ENCODE measurements at places on chromosomes 6 and 20.

GRCh38 chr6:88983532-88983931, 20.1 kb upstream of the RNGTT start:
- no peak for DNase-seq

DNA sequence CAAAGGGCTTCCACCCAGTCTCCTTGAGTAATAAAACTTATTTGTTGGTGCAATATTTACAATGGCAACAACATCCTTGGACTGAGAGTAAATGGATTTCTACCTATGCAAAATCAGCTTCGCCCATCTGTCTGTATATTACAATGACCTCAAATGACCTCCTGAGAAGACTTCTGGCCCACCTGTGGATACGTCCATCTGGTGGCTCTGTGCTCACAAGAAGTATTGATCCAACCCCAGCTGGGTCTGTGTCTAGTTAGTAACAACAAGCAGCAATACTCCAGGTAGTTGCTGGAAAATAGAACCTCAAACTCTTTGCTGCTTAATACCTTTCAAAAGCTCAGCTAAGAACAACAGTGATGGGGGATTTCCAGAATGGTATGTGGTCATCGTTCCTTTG, 34.7 kb upstream of the GSTA4 start:
- no peak for DNase-seq

GRCh38 chr20:17406051-17406590, 125.1 kb downstream of the BFSP1 start:
- no peak for DNase-seq

- DNase-seq: no peak
These were observed 146.2 kb upstream of the ECI2 start for GRCh38 chr6:4281341-4282293.

DNA sequence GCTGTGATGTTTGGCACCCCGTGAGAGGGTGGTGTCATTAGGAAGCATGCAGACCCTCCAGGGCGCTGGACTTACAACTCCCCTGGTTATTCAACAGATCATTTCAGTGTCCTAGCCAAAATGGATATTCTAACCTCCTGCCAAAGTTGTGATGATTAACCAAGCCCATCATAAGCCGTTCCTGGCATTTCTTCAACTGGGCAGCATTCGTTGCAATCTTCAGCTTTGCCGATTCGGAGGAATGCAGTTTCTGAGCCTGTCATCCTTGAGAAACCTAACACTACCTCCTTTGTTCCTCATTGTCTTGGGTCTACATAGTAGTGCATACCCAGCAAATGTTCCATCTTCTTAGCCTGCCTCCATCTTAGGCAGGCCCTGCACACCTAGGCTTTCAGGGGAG, 79.2 kb upstream of the MAP3K4 start:
- DNase-seq: no peak

GRCh38 chr6:73177221-73177944, 47.9 kb downstream of the KHDC1L start:
- no peak for DNase-seq

GRCh38 chr6:95478941-95479340, 98.4 kb upstream of the MANEA start:
- no peak for DNase-seq

DNA sequence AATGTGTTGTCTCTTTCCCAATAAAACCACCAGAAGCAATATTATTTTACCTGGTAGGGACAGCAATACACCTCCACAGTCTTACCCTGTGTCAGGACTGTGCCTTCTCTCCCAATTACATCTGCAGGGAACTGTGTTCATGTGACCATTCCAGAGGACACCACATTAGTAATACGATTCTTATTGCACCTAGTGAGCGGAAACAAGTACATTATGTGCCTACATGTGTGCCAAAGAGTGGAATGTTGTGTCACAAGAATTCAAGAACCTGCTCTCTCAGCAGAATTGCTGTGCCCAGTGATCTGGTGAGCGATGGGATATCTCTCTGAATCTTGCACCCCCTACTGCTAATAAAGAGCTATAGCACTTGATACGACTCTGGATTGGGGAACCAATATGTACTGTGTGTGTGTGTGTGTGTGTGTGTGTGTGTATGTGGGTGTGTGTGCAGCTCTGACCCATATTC, 57.4 kb upstream of the FOXC1 start:
- no peak for DNase-seq

GRCh38 chr6:142605922-142606485, 304.2 kb downstream of the ADGRG6 start:
- peak; percentile 38 for DNase-seq

- DNase-seq: no peak
These were observed 6.0 kb downstream of the NUS1 start for GRCh38 chr6:117681162-117681741.

DNA sequence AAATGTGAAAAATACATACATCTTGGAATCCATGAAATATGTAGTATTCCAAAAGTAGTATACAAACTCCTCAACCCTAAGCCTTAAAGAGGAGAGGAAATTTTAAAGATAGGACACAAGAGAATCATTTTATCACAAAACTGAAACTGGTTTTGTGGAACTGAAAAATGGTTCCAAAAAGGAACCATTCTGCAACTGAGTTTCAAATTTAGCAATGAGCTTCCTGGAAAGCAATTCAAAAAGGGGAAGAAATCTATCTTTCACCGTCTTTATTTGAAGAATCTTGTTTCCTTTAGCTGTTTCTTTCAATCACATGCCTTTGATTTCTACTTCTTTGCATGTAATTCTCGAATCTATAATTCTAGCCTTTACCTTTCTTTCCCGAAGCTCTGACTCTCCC, 32.2 kb upstream of the LAMP5 start:
- DNase-seq: no peak

- DNase-seq: no peak
These were observed 4.7 kb downstream of the ADRM1 start for GRCh38 chr20:62307226-62308101.

GRCh38 chr6:470051-470900, 78.7 kb downstream of the IRF4 start:
- no peak for DNase-seq

DNA sequence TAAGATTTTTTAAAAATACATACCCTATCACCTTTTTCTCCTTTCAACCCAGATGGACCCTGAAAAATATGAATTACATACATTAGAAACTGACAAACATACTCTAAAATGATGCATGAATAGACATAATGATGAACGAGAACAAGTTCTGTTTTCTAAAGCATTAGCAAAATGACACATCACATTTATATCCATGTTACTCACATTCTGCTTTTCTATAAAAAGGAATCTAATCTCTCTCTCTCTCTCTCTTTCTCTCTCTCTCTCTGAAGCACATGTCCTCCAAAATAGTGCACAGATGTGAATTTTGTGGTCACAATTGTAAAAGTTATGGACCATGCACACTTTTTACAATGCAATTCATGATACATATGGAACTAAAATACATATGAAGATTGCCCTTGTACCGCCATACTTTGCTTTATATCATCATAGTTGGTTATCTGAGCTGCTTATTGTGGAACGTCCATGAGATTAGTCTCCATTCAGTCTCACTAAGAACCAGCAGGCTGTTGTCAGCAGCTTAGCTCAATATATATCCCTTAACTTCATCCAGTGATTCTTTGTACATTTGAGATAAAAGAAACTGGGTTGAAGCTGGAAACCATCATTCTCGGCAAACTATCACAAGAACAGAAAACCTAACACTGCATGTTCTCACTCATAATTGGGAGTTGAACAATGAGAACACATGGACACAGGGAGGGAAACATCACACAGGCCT, 114.2 kb downstream of the COL12A1 start:
- DNase-seq: no peak

GRCh38 chr6:11700118-11700718, 78.4 kb downstream of the ADTRP start:
- no peak for DNase-seq

DNA sequence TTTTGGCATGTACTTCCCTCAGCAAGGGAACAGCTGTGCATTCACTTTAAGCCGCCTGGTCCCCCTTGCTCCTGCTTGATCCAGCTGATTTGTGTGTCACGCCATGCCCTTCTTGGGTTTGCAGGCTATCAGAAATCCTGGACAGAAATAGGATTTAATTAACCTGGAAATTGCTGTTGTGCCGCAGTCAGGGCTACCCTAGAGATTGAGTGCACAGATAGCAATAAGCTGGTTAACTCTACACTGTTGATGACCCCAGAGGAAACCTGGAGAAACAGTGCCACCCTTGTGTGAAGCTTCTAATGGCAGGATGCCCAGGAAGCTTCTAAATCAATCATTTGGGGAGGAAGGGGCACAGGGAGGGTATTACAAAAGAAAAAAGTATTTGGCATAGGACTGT, 199.0 kb downstream of the JARID2 start:
- no peak for DNase-seq

- no peak for DNase-seq
These were observed 242.9 kb downstream of the NRN1 start for GRCh38 chr6:5763871-5764270.

DNA sequence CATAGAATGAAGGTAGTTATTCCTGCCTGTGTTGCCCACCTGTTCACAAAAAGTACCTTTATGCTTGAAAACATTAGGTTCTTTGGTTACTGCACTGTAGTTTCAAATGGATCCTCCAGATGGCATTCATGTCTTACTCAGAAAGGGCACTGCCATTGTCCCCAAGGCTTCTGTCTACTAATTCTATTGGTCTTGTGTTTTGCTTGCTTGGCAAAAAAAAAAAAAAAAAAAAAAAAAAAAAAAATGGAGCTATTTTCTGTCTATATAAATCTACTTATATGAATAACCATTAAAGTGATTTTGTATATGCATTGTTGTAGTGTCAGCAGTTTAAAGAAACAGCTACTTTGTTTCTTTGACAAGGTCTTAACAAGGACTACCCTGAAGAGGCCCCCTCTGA, 12.7 kb upstream of the EFHC1 start:
- no peak for DNase-seq

DNA sequence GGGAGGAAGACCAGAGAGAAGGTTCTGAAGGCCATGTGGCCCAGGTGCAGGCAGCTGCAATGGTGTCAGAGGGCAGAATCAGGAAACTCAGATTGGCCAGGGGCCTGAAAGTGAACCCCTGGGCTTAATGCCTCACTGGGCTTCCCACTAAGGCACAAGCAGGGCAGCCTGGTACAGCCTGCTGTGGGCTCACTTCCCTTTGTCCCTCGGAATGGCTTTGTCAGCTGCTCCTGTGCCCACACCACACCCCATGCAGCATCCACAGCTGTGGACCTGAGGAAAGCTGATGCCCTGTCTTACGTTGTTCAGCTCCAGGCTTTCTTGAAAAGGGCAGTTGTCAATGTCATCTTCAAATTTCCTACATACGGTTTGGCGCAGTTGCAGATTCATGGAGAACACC, 2.4 kb downstream of the CST9 start:
- no peak for DNase-seq

- DNase-seq: no peak
These were observed 41.0 kb upstream of the COL21A1 start for GRCh38 chr6:56288347-56288746.

DNA sequence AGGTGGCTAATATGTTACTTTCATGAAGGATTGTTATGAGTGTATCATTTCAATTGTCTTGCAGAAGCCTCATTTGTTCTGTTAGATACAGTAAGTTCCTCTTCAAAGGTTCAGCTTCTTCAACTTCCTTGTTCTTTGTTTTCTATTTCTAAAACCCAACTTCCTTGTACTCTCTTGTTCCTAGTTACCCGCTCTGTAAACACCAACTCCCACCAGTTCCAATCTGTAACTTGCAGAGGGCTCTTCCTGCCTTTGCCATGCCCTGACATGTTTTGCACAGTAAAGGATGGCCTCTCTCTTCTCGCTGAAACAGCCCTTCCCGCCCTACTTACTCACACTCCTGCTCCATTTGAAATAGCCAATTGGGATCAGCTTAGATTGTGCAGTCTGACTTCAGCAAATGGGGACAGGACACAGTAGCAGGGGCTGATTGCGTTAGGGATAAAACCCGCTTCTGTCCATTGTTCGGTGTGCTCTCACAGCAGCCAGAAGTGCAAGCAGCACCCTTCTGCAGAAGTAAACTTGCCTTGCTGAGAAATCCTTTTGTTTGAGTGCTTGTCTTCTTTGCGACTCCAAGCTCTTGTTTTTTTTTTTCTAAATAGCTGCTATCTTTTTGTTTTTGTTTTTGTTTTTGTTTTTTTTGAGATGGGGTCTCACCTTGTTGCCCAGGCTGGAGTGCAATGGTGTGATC, 45.9 kb upstream of the POU5F1 start:
- no peak for DNase-seq

DNA sequence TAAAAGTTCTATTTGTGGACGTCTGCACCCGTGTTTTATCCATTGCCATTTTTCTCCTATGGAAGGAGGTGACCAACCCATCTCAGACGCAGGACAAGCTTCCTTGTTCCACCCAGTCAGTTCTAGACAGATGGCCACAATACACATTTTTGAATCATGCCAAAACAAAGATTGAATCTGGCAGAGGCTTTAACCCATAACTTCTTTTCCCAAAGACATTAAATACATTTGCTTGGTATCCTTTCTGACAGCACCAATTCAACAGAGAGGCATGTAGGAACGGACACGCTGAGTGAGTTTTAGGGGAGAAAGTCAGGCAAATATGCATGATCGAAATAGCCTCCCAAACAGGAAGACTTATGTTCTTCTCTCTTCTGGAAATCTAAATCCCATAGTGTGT, 552.7 kb upstream of the AGPAT4 start:
- DNase-seq: no peak

DNA sequence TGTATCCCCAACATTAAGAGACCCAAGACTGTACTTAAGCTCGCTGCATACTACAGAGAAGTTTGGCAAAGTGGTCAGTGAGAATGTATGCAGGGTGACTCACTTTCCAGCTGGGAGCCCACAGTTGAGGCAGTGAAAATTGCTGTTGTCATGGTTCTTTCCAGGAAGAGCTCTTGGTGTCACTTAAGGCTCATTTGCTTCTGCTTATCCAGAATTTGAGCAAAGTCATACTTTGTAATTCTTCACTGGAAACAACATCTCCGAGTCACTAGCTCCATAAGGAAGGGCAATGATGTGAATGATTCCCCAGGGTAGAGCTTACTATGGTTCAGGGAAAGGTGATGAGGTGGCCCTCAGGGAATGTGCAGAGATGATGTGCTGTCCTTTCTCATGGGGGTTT, 65.4 kb upstream of the FBXL4 start:
- peak; percentile 90 for DNase-seq

DNA sequence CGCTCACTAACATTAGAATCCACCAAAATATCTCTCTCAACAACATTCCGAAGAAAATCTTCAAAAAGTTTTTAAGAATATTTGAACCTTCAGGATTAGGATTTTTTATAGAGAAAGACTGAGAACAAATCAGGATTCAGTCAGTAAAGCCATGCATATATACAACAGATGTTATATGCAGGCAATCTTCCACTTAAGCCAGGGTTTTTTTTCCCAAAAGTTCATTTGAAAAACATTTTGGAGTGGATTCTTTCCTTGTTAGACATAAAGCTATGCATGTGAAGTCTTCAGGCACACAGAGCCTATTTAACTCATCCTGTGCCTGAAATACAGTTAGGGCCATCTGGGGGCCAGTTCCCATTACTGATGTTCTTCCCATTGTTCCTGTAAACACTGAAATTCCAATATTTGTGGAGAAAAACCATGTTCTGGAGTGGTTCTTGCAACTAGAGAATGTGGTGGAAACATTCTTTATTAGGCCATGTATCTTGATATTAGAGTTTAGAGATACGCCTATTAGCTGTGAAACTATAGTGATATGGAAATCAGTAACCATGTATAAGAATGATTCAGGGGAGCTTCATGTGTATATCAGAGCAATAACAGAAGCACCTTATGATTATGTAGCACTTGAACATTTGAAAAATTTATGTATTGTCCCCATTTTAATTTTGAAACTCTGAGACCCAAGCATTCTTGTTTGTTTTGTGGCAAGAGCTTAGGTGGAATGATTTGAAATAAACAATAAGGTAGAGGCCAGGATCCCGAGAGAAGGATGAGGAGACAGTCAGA, 61.7 kb downstream of the PLEKHG1 start:
- no peak for DNase-seq

GRCh38 chr20:24018796-24019195, 30.2 kb upstream of the GGTLC1 start:
- DNase-seq: no peak
